ENCODE measurements at places on chromosomes 1 and 21.

- DNase-seq, result no peak
These were observed 38.6 kb downstream of the KIAA1614 start for GRCh38 chr1:180951186-180951745.

DNA sequence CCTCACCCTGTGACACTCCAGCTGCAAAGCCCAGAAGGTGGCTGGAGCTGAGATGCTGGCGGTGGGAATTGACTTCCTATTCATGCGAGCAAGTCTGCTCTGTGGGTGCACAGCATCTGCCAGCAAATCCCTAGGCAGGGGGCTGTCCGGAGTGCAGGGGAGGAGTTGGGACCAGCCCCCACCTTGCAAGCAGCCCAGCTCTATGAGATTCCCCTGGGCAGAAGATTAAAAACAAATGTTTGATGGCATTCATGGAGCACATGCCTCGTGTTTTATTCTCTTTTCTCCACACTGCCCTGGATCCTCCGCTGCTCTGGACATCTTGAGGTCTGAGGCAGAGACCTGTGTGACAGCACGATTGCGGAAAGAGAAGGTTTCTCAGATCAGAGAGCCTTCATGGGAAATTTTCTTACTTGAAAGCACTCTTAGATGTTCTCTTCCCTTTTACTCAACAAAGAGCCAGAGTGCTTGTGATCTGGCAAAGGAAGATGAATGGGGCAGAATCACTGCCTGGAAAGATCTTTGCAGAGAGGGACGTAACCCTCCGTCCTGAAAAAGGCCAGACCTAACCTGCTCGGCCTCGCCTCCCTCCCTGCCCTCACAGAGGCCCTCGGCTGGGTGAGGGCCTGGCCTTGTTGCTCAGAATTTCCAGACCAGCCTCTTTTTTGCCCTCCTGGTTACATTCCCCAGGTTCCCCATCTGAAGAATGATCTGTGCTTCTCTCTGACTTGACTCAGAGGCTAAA, 597.1 kb downstream of the KIF26B start:
- DNase-seq, result no peak

DNA sequence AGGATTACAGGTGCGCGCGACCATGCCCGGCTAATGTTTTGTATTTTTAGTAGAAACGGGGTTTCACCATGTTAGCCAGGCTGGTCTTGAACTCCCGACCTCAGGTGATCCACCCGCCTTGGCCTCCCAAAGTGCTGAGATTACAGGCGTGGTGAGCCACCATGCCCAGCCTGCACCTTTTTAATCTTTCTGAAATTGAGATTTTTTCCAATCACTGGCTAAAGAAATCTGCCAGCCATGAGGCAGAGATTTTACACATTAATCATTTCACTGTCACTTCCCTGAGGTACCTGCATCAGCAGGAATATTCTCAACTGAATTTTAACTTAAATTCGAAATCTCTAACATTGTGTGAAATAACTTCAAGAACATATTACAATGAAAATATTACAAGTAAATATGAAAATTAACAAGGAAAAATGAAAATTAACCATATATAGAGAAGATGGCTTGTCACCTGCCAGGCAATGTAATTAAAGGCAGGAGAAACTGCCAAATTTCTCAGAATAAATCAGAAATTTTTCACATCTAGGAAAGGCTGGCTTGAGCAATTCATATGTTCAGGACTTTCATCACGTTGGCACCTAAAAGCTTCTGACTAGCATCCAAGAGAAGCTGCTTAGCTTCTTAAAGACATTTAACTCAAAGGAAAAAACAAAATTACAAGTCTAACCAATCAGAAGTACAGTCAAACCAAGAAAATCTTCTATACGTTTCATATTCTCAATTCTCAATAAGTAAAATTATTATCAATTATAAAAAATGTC, 5.9 kb downstream of the ANKRD13C start:
- no peak for DNase-seq

GRCh38 chr1:231311720-231312431, 25.8 kb downstream of the EXOC8 start:
- DNase-seq, result no peak

DNA sequence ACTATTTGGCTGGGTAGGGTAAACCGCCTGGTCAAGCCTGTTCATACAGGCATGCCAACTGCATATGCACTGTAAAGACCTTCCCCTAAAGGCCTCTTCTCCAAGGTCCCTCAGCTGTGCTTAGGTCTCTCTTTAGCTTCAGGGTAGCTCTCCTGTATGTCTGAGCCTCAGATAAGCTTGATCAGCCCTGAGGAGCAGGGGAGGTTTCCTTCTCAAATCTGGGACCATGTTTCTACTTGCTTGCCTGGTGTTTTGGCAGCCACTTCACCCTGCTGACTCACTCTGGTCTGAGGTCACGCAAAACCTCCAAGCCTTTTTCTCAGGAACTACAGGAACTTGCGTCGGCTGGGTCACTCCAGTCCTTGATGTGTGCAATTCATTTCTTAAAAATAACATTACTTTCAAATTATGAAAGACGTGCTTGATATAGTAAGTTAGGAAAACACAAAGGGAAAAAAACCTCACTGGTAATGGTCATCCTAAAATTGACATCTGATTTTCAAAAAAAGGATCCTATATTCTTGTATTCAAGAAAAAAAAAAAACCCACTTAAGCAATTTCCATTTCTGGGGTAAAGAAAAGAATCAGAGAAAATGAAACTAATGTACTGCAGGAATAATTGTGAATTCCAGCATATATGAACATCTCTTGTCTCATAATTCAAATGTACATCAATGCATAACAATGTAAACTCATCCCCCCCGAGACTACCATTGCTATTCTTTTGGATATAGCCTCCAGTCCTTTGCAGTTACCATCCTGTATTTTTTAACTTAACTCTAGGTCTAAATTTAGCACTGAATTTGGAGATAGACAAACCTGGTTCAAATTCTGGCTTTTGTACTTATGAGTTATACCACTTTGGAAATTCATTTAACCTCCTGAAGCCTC, 24.8 kb upstream of the RNF19B start:
- no peak for DNase-seq

Data from NCI-H2107 (cell line).